Hair follicular keratinocyte (primary cell): ENCODE measurements at places on chromosomes 5 and 9. TPM values are rescaled to one million over a fixed set of nuclear protein-coding genes. Genes with fewer than 3 reads are reported as not detected.

SAXO1 gene
- total RNA-seq = not detected in 2 replicates

OBP2B gene
- total RNA-seq = not detected in 2 replicates

OTP gene
- not detected in 2 replicates for total RNA-seq

FGF1 gene
- 0.19 TPM in 1 of 2 replicates, not detected in the other for total RNA-seq
